ENCODE measurements at places on chromosomes 4 and X.

GRCh38 chr4:121688261-121688660, 8.5 kb downstream of the ANXA5 start:
- DNase-seq: no peak

DNA sequence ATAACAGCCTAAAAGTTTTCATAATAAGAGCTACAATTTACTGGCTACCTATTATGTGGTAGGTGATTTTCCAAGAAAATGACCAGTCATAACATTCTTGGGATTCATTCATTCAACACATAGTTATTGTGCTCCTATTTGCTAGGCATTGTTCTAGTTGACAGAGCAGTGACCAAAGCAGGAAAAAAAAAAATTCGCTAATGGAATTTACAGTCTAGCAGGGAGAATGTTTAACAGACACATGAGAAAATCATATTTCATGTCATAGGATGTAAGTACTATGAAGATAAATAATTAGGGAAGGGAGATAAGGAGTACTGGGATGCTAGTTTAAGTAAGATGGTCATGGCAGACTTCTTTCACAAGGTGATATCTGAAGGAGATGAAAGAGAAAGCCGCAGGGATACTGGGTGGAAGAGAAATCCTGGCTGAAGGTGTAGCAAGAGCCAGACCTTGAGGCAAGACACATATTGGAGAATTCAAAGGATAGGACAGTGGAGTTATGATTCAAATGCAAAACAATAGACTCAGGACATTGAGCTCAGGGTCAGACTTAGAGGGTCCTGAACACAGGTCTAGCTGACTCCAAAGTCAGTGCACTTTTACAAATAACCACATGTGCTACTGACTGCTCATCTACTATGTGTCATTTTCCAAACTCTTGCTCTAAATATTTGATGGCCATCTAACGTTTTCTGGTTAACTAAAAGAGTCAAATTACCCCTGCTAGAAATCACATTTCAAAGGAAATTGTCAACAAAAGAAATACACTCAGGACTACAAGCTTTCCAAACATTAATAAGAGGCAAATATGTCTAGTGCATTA, 20.4 kb downstream of the SPCS3 start:
- no peak for DNase-seq

DNA sequence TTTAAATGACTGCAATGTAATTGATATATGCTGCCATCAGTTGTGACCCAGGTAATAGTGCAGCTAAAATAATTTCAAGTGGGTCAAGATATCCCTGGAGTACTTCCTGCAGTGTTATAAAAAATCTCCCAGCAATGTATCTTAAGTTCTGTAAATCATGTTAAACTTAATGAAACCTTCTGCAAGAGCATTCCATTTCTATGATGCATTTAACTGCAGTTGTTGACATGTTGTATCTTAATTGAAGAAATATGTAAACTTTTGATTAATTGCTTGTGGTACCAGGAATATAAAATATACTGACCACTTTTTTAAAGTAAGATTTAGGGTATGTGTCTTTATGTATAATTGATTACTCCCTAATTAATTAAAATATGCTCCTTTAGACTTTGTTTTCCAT, 213.6 kb downstream of the AFF2 start:
- DNase-seq: peak; percentile 41

- peak; percentile 63 for DNase-seq
Observed at GRCh38 chrX:18995221-18995620, 11.3 kb upstream of the PHKA2 start.

DNA sequence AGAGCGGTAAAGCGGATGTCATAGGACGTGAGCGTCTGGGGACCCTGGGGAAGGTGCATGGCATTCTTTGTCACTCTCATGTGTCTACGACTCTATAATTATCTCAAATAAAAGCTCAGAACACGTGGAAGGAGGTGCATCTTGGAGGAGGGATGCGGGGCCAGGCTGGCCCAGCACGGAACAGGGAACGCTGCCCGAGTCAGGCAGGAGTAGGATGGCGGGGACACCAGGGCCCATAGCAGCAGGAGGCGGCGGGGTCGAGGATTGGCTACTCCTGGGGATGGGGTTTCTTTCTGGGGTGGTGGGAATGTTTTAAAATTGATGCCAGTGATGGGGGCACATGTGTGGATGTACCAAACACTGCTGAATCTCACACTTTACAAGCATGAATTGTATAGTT, 5.4 kb upstream of the HTRA3 start:
- no peak for DNase-seq

- peak; percentile 38 for DNase-seq
Observed at GRCh38 chr4:185396724-185397385, at the start of gene ANKRD37. Gene ANKRD37 (plus strand): TSS chr4:185396841. CDS start chr4:185396924, 83 bp downstream.

GRCh38 chr4:94349193-94349592, 6.6 kb upstream of the HPGDS start:
- no peak for DNase-seq

- no peak for DNase-seq
Observed at GRCh38 chrX:155956649-155957048, 40.8 kb upstream of the IL9R start.

DNA sequence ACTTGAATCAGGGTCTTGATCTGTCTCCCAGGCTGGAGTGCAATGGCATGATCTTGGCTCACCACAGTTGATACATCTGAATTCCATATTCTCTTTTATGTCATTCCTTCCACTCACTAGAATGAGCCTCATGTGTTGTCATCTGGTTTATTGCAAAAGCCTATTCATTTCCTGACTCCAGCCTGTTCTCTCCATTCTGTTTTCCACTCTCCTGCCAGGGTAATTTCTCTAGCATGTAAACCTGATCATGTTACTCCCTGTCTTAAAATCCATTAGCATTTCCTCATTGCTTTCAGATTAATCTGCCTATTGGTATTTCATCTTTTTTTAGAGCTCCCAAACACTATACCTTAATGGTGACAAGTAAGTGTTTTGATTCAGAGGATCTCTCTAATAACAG, 4.3 kb upstream of the DDX60L start:
- peak; percentile 96 for DNase-seq

GRCh38 chr4:91497892-91498291, 805.9 kb upstream of the GRID2 start:
- DNase-seq: no peak

DNA sequence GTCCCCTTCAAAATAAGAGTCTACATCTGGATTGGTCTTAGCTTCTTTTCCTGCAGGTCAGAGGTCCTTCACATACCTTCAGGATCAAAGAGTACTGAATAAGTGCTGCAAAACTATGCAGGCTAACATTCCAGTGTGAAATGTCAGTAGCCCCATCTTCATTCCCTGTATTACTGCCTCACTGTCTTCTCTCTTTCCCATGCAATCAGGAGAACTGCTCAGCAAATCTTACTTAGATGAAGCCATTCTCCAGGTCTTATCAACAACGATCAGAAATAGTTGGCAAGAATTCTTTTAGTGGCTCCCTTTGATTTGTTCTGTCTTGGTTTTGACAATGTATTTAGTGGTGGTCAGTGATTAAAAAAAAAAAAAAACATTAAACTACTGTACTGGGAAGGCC, 26.0 kb upstream of the IQCM start:
- peak; percentile 24 for DNase-seq

DNA sequence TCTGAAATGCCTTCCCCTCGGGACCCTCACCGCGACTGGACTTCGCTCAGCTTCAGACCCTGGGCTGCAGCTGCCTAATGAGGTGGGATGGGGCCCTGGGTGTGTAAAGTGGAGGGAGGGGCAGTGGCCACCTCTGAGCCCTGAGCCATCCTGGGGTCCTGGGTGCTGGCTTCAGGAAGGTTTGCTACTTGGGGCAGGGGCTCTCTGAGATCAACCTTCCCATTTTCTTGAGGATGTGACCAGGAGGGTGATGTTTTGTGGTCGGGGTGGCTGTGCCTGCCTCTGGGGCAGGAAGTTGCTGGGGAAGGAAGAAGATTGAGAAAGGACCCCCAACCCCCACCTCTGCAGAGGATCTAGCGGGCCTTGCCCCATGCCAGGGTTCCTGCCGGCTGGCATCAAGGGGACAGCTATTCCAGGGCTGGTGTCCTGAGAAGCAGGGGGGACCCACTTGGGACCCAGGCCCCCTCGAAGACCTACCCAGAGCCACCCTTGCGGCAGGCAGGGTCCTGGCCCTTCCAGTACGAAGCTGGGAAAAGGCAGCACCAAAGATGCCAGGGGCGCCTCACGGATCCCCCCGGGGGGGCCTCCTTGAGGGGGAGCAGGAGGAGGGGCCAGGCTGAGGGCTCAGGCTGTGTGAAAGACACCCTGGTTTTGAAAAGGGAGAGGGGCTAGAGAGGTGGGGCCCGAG, 6.5 kb downstream of the SH3BP2 start:
- no peak for DNase-seq

- DNase-seq: no peak
Observed at GRCh38 chr4:78799551-78800495, 23.7 kb downstream of the BMP2K start.

GRCh38 chr4:153890761-153891160, 101.9 kb upstream of the SFRP2 start:
- DNase-seq: no peak

- DNase-seq: peak; percentile 6
Observed at GRCh38 chr4:90419124-90419711, 292.0 kb downstream of the CCSER1 start.

DNA sequence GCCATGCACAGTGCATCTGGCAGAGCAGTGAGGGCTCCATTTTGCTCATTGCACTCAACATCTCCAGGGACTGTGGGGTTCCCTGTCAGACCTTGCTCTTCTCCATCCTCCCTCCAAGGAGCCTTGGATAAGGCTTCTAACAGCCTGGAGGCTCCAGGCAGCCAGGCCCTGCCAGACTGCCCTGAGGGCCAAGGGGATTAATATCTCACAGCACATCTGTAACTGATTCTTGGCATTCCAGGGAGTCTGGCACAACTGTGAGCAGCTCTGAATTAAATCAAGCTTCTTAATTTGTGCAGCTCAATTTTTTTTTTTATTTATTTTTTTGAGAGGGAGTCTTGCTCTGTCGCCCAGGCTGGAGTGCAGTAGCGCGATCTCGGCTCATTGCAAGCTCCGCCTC, 224.5 kb upstream of the PGRMC2 start:
- peak; percentile 85 for DNase-seq

DNA sequence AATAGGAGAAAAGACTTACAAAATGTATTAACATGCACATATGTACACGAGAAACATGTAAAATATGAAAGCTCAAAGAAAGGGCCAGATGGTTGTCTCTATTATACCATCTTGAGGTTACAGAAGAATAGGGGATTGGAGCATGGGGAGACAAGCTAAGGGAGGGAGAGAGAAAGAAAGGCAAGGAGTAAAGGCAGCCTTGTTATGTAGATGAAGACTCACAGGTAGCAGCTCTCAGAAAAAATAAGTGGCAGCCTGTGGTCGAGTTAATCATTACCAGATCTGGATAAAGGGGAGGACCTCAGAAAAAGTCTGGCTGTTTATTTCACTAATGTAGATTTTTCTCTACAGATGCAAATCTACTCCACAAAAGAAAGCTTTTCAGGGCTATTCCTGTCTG, 26.6 kb upstream of the PPP1R2C start:
- no peak for DNase-seq

GRCh38 chrX:11580789-11581188, 84.9 kb downstream of the ARHGAP6 start:
- no peak for DNase-seq

GRCh38 chr4:130808492-130808891, 1712.5 kb downstream of the C4orf33 start:
- DNase-seq: no peak

DNA sequence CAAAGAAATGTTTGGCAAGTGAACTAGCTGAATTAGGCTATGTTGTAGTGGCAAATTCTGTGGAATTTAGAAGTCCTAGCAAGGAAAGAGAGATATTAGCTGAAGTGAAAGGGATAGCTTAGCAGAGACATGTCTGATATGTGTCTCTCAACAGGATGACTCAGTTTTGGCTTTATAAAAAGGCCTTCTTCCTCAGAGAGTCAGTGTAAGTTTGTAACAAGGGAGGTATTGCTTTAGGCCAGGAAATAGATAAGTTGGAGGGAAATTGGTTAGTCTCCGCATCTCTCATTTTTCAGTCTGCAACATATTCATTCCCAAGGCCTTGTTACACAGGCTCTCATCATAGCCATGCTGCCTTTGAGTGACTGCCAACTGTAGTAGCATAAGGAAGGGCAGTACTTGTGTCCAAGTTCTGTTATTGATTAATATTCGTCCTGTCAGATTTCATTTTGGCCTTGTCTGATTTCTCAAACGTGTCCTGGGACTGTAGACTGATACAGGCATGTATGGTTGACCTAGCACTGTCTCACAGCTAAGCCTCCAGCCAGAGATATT, 4.0 kb downstream of the TMEM164 start:
- DNase-seq: peak; percentile 13

DNA sequence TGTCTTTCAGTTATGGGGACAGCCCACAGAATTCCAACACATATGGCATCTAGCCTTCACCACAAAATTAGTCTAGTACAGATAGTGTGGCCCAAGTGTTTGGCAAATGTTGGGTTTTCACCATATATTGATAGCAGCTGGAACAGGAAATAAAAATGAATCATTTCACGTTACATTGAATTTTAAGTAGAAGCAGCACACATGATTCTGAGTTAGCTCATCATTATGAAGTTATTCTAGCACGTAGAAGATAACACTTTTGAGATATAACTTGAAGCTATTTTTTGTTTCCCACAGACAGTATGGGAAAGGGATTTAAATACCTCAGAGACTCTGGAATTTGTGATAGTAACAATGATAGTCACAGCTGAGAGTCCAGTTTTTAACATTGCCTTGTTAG, 118.7 kb downstream of the FAT4 start:
- peak; percentile 85 for DNase-seq

- peak; percentile 59 for DNase-seq
Observed at GRCh38 chrX:153934762-153935325, at the start of gene NAA10. Gene NAA10 (minus strand): TSS chrX:153935037. CDS start chrX:153934904, 133 bp downstream.

- DNase-seq: no peak
Observed at GRCh38 chrX:37755025-37755424, 24.8 kb upstream of the CYBB start.

- peak; percentile 29 for DNase-seq
Observed at GRCh38 chrX:73683236-73683859, 120.4 kb downstream of the CHIC1 start.

All from AG10803 (cell line).